ENCODE measurements at places on chromosomes 11 and 22.

- no peak for DNase-seq
Measured at GRCh38 chr22:20787746-20788626, 14.1 kb downstream of the SERPIND1 start.

- no peak for DNase-seq
Measured at GRCh38 chr11:86625981-86626380, 46.4 kb downstream of the ME3 start.

- no peak for DNase-seq
Measured at GRCh38 chr22:39153220-39153717, 789 bp upstream of the CBX7 start.

GRCh38 chr11:74566146-74566960, 26.0 kb upstream of the POLD3 start:
- DNase-seq, result no peak

GRCh38 chr11:19018901-19019300, 41.6 kb downstream of the MRGPRX2 start:
- no peak for DNase-seq

- no peak for DNase-seq
Measured at GRCh38 chr11:17506942-17507341, 30.3 kb upstream of the ABCC8 start.

DNA sequence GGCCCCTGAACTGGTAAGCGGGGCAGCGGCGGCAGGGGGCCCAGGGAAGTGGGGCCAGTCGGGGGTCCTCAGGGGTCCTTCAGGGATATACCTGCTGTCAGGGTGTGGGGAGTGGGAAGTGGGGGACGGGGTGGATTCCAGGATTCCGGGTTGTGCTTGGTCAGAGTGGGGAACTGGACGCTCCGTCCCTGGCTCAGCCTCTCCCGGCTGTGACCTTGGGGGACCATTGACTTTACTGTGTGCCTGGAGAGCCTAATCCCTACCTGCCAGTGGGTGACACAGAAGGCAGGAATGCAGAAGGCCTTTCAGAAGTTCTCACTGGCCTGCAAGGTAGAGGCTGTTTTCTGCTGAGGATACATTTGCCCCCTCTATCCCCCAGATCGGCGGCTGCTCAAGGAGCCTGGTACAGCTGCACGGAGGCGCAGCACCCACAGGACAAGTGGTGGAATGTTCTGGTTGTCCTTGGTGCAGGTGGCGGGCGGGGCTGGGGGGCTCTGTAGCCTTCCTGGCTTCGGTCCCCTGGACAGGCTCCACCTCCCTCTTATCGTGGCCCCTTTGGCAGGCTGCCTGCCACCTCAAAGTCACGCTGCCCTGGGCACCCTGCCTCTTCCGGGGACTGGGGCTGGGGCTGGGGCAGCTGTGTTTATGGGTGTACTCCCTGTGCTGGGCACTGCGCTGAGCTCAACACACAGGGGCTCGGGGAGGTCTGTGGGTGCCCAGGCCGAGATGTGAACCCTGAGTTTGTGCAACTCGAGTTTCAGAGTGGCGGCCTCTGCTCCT, 18.4 kb downstream of the KCNQ1 start:
- DNase-seq, result peak; percentile 77

- DNase-seq, result no peak
Measured at GRCh38 chr11:104803776-104804175, 94.5 kb downstream of the CASP12 start.

DNA sequence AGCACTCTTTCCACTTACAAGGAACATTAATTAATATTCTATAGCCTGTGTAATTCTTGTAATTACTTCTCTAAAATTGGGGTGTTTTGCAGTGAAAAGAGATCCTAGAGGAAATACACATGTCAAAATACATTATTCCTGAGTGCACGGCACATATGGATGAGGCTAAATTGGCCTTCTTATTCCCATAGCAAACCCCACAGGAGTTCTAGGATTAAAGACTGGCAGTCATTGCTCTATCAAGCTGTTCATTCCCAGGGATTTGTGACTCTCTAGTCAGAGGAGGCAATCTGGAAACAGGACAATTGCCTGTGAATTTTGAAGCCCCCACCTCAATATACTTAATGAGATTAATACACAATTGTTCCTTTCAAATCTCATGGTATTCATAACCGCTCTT, 145.9 kb upstream of the OPCML start:
- no peak for DNase-seq

DNA sequence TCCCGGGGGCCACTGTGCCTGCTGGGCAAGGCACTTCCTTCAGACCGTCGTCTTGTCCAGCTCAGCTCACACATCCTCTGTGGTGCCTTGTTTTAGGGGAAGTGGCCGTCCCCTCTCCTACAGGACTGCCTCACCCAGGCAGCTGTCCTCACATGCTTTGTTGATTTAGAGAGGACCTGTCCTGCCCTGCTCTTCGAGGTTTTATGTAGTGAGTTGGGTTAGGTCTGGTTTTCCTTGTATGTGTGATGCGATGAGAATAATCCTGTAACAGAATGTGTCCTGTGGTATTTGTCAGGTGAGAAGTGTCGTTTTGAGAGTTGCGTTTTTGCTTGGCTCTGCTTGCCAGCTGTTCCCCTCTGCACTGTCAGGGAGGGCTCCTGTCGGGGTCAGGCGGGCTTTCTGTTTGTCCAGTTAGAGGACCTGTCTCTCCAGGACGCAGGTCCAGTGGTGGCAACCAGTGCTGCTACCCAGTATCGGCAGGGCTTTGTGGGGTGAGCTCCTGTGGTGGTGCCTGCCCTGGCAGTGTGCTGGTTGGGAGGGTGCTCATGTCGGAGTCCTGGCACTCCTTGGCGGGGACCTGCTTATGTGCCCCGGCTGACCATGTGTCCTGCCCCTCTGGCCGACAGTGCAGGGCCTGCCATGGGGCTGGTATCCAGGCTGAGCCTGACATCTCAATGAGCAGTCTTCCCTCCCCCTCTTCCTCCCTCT, 41.3 kb downstream of the MUC6 start:
- DNase-seq, result no peak

DNA sequence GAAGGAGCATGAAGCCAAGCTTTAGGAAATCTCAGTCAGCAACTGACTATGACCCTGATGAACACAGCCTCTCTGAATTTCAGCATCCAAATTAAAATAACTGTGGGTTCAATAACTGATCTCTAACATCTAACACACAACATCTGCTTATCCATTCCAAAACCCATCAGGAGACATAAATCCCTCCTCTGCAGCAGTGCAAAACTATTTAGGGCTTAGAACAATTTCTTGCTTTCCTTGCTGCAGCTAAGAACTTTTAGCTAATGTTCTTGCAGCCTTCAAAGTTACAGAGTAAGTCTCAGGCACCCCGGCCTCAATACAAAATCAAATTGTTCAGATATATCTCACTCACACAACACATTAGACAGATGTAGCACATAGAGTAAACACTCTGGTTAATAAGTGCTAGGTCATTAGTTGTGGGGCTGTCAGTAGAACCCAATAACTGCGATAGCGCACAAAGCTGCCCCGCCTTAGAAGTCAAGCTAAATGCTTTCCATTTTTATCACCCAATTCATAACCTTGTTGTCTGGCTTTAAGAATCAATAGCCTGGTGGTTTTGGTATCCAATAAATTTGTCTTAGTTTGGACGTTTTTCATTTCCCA, 139.6 kb downstream of the LARGE1 start:
- DNase-seq, result no peak

GRCh38 chr11:78841456-78842060, 266.9 kb upstream of the NARS2 start:
- DNase-seq, result peak; percentile 35

- DNase-seq, result peak; percentile 68
Measured at GRCh38 chr22:46576556-46577367, 39.3 kb upstream of the CELSR1 start.

- DNase-seq, result peak; percentile 91
Measured at GRCh38 chr22:46087816-46088277, 62.5 kb upstream of the PPARA start.

DNA sequence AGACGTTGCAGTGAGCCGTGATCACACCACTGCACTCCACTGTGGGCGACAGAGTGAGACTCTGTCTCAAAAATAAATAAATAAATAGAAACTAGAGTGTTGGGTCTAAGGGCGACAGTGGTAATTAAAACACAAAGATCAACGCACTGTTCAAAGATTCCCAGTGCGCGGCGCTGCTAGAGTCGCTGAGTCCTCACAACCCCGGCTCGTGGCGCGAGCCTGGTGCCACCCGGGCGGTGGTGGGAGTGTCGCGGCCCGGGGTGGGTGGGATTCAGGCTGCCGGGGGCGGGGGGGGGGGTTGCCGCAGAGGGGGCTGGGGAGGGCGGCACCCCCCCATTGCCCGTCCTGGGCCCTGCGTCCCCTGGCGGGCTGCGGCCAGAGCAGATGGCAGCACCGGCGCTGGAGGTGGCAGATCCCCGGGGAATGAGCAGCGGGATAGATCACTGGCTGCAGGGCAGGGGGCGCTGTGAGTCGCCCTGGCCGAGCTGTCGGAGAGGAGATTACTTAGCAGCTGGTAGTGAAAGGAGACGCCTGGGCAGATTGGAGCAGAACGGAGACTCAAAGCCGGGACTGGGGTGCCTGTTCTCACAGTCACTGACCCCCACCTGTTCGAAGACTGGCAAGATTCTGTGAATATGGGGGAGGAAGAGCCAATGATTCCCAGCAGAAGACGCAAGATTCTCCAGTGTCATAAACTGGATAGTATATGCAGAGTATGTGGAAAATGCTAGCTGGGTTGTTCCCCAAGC, 30.2 kb upstream of the APOBEC3A start:
- peak; percentile 79 for DNase-seq

- peak; percentile 43 for DNase-seq
Measured at GRCh38 chr11:128465946-128466705, 121.2 kb downstream of the ETS1 start.

- no peak for DNase-seq
Measured at GRCh38 chr11:16781936-16782919, 43.8 kb downstream of the C11orf58 start.

Measured in left cardiac atrium (tissue), 4 donors.